ENCODE measurements at places on chromosomes 2 and 18. TPM values are rescaled to one million over a fixed set of nuclear protein-coding genes. Genes with fewer than 3 reads are reported as not detected.

Gene FBXO41
- 0.05 TPM for total RNA-seq

Gene RGPD6
- total RNA-seq, result 21.5 TPM

Gene FIGN
- 0.13 TPM for total RNA-seq

Gene STAMBP
- 25.0 TPM for total RNA-seq

Gene ITGA4
- total RNA-seq, result 15.3 TPM

Gene IRS1
- total RNA-seq, result 0.05 TPM

Gene LINC00305
- total RNA-seq, result not detected

Gene FNDC4
- 20.3 TPM for total RNA-seq

Gene MSGN1
- total RNA-seq, result not detected

Gene ITPRIPL1
- 3.2 TPM for total RNA-seq

Gene KLHL29
- 3.1 TPM for total RNA-seq

Gene RGPD4
- total RNA-seq, result not detected

Gene SATB2
- total RNA-seq, result 4.5 TPM

Gene RPRM
- not detected for total RNA-seq

Gene CNTNAP5
- not detected for total RNA-seq

Gene ZNF804A
- not detected for total RNA-seq

Gene CYBRD1
- 9.6 TPM for total RNA-seq

Gene PDE1A
- total RNA-seq, result 0.10 TPM

Gene UNC50
- 31.5 TPM for total RNA-seq

Gene GPBAR1
- total RNA-seq, result not detected

Gene SULT1C4
- total RNA-seq, result 4.1 TPM

Gene DYSF
- 212 TPM for total RNA-seq

Gene STRN
- total RNA-seq, result 12.6 TPM

Gene MFF
- 68.7 TPM for total RNA-seq

Gene SLC66A3
- total RNA-seq, result 25.0 TPM

Gene TRIM43
- not detected for total RNA-seq

Gene ACADL
- not detected for total RNA-seq

Gene SH2D6
- not detected for total RNA-seq

Gene KCNE4
- total RNA-seq, result 0.07 TPM

Gene RAX
- total RNA-seq, result not detected

Gene IL1R2
- total RNA-seq, result not detected

Gene VWC2L
- total RNA-seq, result not detected

Gene RFTN2
- 4.4 TPM for total RNA-seq

Gene SPEG
- 0.05 TPM for total RNA-seq

Gene ATP6V1B1
- total RNA-seq, result not detected

Gene IL1RL1
- total RNA-seq, result 21.9 TPM

Gene CD8B2
- total RNA-seq, result not detected

Gene LRRC30
- total RNA-seq, result not detected

Gene AMER3
- not detected for total RNA-seq

Gene TXNDC2
- not detected for total RNA-seq

Gene NPC1
- 62.8 TPM for total RNA-seq

Data from mammary microvascular endothelial cell (primary cell).